NCI-H526 (cell line): ENCODE measurements at places on chromosomes 6 and 20.

DNA sequence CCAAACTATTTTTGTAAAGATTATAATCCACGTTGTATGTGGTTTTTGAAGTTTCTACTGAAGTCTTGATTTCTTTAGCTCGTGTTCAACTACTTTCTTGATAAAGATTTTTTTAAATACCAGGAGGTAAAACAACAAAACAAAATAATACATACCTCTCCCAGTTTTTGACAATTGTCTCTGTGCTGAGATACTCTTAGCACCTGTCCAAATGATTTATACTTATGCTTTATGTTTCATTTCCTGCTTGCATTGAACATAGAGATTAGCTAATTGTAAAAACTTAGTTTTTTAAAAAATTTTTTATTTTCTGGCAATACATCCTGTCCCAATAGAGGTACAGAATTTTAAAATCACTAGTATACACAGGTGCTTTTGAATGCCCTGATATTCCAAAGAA lies 506.9 kb upstream of the ADGRB3 start:
- DNase-seq = no peak

DNA sequence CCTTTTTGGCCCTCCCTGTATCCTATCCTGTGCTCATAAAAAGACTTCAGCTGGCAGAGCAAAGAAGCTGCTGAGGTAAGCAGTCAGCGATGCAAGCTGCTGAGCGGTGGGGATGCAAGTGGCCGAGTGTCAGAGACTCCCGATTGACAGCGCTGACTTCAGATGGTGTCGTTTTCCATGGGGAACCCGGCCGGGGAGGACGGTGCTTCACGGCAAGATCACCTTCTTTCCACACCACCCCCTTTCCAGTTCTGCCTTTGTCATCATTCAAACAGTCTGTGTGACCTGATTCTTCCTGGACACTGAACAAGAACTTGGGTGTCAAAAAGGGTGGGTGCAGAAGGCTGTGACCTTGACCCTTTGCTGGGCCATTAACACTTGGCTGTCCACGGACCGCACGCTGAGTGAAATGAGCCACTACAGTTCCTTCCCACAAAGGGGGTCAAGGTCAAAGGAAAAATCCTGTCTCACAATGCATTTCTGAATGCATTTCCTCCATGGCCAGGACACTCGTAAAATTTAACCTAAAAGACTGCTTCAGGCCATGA lies 52.9 kb upstream of the UNC93A start:
- DNase-seq = no peak

DNA sequence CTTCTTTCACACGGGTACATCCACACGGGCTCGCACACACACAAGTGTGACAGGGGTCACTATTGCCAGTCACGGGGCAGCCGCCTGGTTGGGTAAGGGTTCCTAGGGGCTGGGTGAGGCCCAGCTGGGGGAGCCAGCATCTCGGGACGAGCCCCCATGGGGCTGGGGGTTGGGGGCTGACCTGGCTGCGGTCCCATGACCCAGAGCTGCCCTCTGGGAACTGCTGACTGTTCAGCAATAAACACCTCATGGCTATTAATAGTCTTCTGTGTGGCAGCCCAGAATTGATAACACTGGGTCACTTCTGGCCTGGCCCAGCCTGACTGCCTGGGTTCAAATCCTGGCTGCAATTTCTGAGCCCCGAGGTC lies 23.8 kb downstream of the VEGFA start:
- no peak for DNase-seq

DNA sequence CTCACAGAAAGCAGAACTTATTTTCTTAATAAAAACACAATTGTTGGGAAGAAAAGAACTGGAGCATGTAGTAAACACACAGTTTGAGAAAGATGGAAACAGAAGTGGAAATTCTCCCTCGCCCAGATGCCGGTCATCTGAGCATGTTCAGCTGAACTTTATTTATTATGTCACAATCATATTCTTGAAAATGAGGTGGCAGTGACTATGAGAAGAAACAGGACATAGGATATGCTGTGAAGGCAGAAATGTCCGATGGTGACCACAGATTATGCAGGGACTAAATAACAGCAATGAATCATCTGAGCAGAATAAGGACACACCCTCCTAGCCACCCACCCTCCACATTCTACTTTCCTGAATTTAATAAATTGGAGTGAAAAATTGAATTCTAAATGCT lies 425.3 kb upstream of the NOX3 start:
- DNase-seq = no peak

GRCh38 chr6:29730575-29731126 lies 7.4 kb downstream of the HLA-F start:
- DNase-seq = no peak

DNA sequence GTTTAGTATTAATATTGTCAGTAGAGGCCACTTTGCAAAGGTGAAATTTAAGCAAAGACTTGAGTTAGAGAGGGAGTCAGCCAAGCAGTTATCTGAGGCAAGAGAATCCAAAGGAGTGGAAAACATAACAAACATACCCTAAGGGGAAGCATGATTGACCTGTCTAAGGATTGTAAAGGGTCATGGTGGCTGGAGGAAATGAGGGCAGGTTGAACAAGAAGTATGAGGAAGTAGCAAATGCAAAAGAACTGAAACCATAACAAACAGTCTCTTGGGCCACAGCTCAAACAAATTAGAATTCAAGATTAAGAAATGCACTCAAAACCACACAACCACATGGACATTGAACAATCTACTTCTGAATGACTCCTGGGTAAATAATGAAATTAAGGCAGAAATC lies 103.2 kb downstream of the FBXO5 start:
- no peak for DNase-seq

- DNase-seq = no peak
Observed at GRCh38 chr20:54648421-54649142, 173.2 kb downstream of the DOK5 start.

DNA sequence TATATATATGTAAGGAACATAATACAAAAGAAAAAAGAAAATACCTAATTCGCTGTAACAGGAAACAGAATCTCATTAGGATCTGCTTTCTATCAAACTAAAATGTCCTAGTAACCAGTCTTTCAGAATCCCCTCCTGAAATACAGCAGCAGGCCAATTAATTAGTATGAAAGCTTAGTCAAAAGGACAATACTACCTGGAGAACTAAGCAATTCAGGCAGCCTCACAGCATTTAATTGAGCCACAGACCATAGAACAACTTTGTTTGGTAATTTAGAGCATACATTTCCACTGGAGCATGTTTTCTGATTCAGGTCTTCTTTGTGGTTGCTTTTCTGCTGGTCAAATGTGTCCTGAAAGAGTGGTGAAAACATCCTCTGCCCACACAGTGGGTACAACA lies 516.0 kb downstream of the LMBRD1 start:
- DNase-seq = no peak

GRCh38 chr6:16352258-16352635 lies 113.9 kb downstream of the GMPR start:
- no peak for DNase-seq

DNA sequence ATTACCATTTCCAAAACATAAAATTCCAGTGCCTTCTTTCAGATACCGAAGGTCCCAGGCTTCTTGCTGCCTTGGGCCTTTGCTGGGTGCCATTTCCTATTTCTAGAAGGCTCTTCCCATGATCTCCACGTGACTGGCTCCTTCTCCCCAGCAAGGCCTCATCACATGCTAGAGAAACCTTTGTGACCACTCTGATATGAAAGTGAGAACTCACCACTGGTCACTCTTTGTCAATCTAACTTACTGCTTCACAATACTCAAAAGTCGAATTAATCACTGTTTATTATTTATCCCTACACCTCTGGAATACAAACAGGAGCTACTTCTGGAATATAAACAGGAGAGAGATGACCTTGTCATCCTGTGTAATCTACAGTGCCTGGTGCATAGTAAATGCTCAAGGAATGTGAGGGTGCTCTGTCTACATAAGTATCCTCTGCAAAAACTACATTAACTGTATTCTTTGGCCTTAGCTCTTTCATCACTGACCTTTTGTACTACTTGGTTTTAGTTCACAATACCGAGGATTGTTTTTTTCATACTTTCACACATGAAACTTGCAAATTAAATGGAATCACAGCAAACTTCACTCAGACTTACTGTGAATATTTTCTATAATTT lies 1.6 kb downstream of the STX7 start:
- DNase-seq = no peak

GRCh38 chr6:142213402-142213801 lies 66.3 kb downstream of the VTA1 start:
- no peak for DNase-seq

DNA sequence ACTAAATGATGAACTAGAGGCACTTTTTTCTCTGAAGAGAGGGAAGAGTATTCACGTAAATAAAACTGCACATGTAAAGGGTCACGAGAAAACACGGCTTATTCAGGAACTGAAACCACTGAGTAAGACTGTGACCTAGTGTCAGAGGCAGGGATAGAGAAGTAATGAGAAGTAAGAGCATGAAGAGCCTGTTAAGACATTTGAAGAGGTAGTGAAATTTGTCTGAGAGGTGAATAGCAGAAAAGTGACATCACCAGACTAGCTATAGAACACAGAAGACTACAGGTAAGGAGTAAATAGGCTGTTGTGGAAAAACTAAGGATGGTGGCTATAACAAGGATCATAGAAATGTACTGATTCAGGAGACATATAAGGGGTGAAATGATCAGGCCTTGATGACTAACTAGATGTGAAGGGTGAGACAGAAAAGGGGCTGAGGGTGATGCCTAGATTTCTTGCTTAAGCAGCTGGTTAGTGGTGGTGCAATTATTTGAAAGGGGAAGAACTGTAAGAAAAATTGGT lies 76.8 kb downstream of the REV3L start:
- DNase-seq = no peak

DNA sequence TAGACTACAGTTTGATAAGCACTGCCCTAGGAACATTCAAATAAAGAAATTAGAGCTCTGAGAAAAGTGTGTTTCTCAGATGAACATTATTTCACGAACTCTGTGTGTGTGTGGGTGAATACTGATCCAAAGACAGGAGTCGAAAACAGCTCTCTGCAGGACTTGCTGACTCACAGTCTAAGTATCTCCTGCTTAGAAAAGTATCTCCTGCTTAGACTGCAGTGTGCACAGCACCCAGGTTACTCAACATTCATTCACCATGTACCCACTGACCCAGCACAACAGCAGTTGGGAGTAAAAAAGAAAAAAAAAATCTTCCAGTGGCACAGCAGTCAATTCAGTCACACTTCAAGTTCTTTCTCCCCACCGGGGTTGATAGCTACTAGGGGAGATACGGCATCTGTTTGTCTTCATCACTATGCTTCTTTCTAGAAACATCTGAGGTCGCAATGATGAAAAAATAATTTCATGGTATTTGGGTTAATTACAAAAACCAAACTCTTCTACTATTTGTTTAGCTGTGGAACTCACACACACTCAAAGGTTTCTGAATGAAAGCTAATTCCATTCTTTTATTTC lies 48.0 kb downstream of the GCLC start:
- DNase-seq = no peak

DNA sequence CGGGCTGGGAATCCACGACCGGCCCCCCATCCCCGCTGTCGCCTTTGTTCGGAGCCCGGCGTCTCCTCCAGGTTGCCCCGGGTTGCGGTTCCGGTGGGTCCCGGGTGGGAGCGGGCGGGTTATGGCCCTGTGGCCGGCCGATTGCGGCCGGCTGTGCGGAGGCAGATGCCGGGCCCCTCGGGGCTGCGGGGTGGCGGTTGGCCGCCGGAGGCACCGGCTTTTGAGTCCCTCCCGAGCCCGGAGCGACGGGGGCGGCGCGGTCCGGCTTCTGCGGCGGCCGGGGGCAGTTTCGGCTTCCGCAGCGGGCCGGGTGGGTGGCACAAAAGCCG lies 431 bp downstream of the LOC128125822 start:
- DNase-seq = no peak

GRCh38 chr6:12584631-12585405 lies 131.7 kb upstream of the PHACTR1 start:
- DNase-seq = no peak

DNA sequence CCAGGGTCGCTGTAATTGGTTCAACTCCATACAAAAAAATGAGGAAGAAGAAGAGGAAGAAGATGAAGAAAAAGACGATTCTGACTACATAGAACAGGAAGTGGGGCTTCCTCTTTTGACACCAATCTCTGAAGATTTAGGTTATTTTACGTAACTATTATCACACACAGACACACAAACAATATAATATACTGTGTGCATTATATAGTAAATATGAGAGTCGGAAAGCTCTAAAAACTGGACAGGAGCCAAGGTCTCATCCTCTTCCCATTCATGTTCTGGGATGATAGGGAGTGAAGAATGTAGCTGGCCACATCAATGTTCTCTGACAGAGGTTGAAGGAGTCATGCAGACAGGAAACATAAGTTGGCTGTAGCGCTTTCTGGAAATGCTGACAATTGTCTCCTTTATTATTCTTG lies 13.3 kb downstream of the RSPH4A start:
- DNase-seq = no peak

- DNase-seq = no peak
Observed at GRCh38 chr20:41534842-41535241, 83.3 kb downstream of the CHD6 start.

DNA sequence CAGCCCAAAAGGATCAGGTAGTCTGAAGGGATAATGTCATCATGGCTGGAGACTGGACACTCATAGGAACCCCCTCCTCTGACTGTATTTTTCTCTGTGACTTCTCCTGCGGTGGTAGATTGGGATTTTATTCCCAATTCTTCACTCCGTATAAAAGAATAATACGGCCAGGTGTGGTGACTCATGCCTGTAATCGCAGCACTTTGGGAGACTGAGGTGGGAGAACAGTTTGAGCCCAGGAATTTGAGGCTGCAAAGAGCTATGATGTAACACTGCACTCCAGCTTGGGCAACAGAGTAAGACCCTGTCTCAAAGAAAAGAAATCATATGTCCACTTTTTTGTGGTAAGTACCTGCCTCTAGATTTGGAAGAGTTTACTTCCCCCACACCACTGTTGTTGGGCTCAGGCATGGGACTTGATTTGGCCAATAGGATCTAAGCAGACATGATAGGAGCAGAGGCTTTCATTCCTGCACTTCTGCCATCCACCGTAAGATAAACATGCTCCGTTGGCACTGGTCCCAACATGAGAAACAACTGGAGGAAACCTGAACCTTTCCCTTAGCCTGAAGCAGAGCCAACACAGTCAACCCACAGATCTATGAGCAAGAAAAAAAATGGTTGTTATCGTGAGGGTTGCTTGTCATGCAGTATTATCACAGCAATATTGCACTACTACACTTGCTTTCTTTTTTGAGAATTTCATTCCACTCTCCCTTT lies 82.0 kb downstream of the JPH2 start:
- DNase-seq = peak; percentile 16

DNA sequence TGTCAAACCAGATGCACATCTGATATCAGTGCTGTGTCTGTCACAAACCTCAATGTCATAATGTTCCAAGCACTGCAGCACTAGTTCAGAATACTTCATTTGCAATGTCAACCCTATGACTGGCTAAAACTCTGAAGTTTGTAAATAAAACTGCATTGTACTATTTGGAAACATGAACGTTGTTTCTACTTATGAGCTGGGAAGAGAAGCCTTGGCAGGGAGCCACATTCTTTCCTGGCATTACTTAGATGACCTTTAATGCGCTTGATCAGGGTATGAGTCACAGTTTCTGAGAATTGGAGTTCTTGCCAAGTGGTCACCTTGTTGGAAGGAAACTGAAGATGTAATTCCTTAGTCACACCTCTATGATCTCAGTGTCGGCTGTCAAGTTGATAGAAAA lies 664.8 kb upstream of the MMS22L start:
- DNase-seq = no peak
